ENCODE measurements at places on chromosomes 7 and 10.

- no peak for DNase-seq
Measured at GRCh38 chr7:47100817-47101435, 481.0 kb downstream of the TNS3 start.

DNA sequence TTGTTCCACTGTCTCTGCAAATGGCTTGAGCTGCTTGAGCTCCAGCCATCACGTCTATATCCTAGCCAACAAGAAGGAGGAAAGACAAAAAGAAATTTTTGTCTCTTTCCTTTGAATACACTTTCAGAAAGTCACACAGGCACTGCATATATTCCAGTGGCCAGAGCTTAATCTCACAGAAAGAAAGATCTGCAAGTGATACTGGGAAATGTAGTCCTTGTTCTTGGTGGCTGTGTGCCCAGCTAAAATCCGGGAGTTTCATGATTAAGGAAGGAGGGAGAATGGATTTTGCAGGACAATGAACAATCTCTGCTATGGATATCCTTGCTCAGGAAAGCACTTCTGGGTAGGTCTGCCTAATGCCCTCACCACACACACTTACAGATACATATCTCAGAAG is 19.5 kb upstream of the DLG5 start:
- no peak for DNase-seq

- no peak for DNase-seq
Measured at GRCh38 chr10:129442866-129443265, 24.2 kb upstream of the MGMT start.

DNA sequence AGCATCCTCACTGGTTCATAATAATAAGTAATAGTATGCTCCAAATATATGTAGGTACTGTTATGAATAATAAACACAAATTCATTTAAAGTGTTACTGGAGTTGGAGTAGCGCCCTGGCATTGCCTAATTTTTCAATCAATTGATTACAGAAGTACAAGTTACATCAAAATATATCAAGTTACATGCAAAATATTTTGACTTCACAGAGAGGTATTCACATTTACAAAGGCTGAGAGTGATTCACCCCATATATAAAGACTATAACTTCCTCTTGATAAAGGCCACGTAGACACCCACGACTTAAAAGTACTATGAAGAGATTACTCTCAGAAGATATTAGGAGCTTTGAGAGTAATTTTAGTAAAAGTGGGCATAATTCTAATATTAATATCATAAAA is 13.6 kb upstream of the COL17A1 start:
- DNase-seq, result no peak

All from activated CD4-positive, alpha-beta T cell treated with anti-CD3 and anti-CD28 coated beads for 24 hours (primary cell).